ENCODE measurements at places on chromosomes 16 and 17.
A peak's percentile ranks its signal among the peaks of the same experiment; 100 is the strongest.

GRCh38 chr16:55569025-55569424 is 2.5 kb downstream of the CAPNS2 start:
- no peak for DNase-seq

DNA sequence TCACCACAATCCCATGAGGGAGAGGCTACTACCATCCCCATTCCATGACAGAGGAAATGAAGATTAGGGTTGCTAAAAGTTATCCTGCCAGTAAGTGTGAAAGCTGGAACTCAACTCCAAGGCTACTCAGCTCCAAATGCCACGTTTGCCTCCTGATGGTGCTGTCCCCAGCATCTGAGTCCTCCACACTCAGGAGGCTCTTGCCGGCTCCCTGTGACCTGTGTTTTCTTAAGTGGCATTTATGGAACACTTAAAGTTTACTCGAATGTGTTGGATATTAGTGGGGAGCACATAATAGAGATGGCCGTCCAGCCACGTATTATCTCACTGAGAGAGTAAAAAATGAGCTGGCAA is 267.9 kb downstream of the CBLN1 start:
- no peak for DNase-seq

GRCh38 chr16:82344157-82344556 is 174.1 kb upstream of the MPHOSPH6 start:
- DNase-seq = no peak

GRCh38 chr16:11528053-11528452 is 58.7 kb downstream of the LITAF start:
- DNase-seq = no peak

DNA sequence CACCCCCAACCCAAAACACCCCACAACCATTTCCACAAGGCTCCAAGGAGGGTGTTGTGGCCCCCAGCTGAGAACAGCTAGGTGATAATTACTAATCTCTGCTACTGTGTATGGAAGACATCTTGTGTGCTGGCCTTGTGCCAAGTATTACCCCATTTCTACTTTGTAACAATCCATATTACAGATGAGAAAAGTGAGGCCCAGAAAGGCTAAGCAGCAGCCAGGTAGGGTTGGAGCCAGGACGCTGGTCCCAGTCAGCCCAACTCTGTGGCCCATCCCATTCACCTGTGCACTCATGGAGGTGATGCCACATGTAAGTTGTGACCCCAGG is 12.4 kb upstream of the PEMT start:
- no peak for DNase-seq

GRCh38 chr16:23279721-23280153 is 22.4 kb upstream of the SCNN1B start:
- DNase-seq = no peak

GRCh38 chr16:86069736-86070298 is 170.9 kb downstream of the IRF8 start:
- no peak for DNase-seq

DNA sequence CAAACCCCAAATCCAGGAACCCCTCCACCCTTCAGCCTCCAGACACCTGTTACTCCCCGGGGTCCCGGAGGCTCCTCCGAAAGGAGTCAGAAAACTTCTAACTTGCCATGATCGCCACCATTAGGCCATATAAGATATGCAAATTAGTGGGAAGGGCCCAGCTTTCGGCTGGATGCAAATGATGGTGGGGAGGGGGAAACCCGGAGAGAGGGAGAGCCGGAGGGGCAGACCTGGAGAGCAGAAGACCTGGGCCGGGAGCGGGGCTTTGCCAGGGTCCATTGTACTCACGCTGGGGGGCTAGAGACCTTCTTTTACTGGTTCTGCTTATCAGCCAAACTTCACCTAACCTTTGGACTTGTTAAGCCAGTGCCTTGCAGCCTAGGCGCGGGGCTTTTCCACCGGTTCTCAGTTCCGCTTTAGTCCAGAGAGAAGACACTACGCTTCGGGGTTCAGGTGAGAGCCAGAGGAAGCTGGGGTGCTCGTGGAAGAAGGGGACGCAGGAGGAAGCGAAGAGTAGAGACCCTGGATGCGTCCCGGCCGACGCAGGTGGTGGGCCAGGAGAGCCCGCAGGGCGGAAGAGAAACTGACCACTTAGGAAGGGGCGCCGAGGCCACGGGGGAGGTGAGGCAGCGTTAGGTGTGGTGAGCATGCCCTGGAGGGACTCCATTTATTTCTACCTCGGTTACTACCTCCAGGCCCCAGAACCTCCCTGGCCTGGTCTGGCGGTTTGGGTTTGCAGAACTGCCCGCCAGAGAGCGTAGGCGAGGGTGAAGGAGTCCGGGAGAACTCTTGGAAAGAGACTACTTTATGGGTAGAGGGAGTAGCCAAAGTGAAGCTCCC is at the start of gene HNF1B:
Gene HNF1B (minus strand): TSS at position 99 of the 840 bp plus-strand sequence. CDS start 175 bp downstream, outside the sequence.
- no peak for DNase-seq

DNA sequence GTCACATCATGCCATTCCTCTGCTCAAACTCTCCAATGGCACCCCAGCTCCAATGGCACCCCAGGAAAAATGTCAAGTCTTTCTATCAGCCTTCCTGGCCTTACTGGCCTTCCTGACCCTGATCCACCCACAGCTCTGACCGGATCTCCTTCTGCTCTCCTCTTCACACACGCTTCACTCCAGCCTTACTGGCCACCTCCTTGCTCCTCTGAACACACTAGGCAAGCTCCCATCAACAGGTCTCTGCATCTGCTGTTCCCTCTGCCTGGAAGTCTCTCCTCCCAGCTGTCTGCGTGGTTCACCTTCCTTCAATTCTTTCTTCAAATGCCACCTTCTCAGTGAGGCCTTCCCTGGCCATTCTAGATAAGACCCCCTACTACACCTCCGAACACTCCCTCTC is 43.4 kb downstream of the MYO1D start:
- no peak for DNase-seq

DNA sequence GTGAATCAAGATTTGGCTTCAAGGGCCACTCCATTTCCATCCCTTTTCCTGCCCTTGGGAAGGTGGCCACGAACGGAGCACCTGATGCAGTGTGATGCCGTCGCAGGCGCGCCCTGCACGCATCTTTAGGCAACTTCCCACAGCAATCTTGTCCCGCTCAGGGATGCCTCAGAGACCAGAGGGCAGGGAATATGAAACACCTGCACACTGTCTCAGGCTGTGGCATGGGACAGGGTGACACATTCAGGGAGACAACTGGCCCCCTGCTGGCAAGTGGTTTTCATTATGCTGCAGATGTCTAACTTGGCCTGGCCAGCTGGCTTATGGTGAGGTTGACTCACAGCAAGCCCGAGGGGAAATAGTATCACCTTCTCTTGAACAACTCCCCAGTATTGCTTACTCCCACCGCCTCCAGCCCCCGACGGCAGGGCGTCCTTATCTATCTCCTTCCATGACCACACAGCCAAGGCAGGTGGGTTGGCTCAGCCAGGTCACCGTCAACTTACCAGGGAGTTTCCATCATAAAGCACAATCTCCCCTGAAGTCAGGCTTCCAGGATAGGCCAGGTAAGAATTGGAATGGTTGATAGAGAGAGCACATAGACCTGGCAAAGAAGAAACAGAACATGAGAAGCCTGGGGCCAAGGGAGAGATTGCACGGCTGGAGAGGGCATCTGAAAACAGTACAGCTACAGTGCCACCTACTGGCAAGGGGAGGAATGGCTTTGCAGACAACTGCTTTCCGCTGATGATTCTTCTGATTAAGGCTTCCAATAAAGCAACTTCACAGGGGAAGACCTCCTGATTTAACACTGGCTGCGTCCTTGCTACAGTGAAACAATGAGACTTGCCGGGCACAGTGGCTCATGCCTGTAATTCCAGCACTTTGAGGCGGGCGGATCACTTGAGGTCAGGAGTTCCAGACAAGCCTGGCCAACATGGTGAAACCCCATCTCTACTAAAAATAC is 21.1 kb downstream of the WIPI1 start:
- DNase-seq = peak; percentile 88

DNA sequence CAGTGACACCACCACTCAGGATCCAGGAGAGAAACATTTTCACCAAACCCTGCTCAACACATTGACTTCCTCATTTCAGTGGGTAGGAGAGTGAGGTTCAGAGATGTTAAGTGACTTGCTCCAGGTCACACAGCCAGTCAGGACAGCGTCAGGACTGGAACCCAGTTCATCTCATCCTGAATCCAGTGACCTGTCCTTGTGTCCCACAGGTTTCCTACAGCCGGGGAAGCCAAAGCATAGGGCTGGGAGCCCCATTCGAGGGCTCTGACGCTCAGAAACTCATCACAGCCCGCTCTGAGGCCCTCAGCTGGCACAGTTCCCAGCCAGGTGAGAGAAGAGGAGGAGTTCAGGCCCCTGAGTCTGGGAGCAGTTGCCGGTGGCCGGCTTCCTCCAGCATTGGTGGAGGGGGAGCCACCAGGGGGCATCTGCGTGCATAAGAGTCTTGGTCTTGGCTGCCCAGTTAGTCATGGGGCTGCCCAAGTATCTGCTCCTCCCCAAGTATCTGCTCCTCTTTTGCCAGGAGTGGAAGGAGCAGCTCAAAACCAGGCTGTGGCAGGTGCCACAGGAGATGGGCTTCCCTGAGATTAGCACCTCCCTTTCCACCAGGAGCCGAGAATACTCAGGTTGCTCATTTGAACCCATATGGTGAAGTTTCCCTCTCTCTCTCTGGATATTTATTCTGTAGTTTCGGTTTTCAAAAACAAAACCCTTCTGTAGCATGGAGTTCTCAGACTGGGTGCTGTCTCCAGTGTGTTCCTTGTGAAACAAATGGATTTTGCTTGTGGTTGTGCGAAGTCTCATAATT is 56.0 kb downstream of the TNFRSF13B start:
- DNase-seq = peak; percentile 6

DNA sequence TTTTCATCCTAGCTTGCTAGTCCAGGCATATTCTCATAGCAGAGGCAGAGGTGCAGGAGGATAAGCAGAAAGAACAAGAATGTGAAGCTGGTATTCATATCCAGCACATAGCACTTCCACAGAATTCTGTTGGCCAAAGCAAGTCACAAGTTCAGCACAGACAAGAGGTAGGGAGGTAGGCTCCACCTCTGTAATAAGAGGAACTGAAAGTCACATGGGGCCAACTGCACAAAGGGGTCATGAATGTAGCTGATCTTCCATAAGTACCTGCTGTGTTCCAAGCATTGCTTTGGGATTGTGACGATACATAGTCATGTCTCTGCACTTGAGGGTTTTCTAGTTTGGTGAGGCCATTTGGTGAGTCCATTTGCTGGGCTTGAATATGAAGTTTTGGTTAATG is 110.8 kb upstream of the MPHOSPH6 start:
- no peak for DNase-seq

DNA sequence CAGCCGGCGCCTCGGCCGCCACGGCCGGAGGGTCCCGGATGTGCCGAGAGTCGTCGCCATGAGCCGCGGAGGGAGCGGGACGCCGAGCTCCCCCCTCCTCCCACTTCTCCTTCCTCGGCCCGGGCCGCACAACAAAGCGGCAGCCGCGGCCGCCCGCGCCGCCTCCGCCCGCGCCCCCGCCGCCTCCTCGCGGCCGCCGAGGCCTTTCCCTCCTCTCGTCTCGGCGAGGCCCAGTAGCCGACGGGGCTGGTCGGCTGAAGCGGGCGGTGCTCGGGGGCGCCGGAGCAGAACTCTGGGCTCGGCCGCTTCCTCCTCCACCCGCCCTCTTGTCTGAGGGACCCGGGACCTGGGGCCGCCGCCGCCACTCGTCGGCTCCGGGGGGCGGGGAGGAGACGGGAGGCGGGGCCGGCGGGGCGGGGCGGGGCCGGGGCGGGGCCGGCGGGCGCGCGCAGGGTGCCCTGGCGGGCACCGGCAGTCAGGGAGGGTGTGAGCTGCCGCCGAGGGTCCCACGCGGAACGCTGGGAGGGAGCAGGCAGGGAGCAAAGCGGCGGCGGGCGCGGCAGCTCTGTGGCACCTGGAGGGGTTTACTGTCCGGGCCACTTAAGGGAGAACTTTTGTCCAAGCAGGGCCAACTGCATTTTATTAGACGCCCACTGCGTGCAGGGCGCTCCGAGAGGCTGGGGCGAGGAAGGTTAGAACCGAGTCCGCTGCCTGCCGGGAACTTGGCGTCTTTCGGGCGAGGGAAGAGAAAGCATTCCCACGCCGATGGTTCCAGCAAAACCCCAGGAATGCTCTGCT is at the start of gene SMURF2:
Gene SMURF2 (minus strand): TSS at position 332 of the 798 bp plus-strand sequence. CDS start 427 bp downstream, outside the sequence.
- peak; percentile 77 for DNase-seq

- no peak for DNase-seq
These were observed 53.4 kb downstream of the BRIP1 start for GRCh38 chr17:61809816-61810392.

DNA sequence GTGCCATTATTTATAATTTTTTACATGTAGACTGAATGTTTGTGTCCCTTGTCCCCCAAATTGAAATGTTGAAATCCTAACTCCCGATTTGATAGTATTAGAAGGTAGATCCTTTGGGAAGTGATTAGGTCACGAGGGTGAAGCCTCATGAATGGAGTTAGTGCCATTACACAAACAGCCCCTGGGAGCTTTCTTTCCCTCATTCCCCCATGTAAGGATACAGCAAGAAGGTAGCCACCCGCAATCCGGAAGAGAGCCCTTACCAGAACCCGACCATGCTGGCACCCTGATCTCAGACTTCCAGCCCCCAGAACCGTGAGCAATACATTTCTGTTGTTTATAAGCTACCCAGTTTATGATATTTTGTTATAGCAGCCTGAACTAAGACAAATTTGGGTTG is 143.2 kb downstream of the NPIPB5 start:
- no peak for DNase-seq

GRCh38 chr16:30585022-30585399 is 486 bp downstream of the ZNF785 start:
- DNase-seq = no peak

DNA sequence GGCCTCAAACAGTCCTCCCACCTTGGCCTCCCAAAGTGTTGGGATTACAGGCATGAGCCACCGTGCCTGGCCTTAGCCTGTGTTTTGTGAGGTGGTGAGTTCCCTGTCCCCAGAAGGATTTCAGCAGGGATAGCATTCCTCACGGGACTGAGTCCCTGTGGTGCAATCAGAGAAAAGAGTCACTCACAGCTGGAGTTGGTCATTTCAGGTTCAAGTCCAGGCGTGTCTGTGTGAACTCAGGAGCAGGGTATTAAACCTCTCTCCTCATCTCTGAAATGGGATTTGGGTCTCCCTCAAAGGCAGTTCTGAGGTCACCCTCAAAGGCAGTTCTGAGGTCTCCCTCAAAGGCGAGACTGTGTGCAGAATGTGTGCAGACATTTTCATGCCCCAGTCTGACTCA is 28.6 kb downstream of the NPTX1 start:
- no peak for DNase-seq

DNA sequence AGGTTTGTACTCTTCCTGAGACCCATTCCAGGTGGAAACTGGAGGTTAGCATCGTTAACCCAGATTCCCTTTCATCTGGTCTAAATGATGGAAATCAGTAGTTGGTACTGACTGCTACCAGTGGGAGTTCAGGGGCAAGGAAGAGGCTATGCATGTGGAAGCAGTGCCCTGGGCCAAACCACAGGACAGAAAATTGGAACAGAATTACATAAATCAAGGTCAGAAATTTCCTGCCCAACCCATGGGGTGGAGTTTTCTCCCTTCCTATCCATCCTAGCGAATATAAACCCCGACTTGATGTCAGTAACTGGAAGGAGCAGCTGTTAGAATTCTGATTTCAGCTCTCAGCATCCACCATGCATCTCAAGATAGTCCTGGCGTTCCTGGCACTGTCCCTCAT is at the start of gene AOC2:
Gene AOC2 (plus strand): TSS at position 310 of the 400 bp plus-strand sequence. CDS start 47 bp downstream, at position 357.
- DNase-seq = no peak
